Cortex of kidney (tissue), 1 donor: ENCODE measurements at places on chromosomes 6 and 20.

DNA sequence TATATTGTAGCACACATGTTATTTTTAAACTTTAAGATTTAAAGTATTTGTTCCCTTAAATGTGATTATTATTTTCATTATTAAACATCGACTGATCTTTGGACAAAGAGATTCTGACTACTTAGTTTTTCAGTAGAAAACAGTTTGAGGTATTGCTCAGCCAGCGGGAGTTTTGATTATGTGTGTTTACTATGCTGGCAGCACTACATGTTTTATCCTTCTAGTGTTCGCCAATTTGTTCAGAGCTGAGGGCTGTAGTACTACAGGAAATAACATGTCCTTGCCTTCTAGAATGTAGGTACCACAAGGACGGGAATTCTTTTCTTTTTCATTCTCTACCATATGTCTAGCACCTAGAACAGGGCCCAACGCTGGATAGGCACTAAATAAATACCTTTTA is 11.1 kb upstream of the LCA5 start:
- no peak for DNase-seq

DNA sequence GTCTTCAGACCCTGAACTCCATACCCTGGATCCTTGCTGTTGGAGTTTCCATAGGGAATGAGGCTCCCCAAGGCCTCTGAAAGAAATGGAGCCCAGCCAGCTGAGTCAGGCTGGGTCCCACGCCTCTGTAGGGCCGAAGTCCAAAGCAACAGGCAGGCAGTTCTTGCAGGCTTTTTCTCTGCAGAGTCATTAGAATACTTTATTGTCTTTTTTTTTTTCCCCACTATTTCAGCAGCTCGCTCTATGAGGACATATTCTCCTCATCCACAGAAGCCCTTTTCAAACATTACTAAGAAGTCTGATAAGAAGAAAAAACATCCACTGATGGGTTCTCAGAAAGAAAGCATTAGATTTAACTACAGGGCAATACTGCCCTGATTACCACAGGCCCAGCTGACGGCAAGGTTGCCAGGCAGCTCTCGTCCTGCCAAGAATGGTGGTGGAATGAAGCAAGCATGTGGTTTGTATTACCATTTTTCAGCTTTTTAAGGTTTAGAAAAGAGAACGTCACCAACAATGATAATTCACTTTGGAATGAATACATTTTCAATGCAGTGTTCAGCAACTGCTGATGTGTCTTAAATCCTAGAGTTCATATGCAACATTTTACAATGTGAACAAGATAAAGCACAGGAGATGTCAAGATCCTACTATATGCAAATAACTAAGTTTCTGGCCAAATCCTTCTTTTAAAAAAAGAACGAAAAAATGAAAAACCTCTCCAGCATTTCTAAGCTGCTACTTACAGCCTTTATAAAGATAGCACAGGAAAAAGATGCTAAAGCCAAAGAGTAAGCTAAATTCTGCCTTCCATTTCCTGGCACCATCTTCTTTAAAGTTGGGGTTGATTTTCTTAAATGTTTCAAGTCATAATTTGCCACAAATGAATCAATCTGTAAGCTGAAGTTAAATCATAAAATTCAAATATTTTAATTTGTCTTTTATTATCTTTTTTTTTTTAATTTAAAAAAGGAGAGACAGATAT is 223.6 kb upstream of the CITED2 start:
- no peak for DNase-seq

DNA sequence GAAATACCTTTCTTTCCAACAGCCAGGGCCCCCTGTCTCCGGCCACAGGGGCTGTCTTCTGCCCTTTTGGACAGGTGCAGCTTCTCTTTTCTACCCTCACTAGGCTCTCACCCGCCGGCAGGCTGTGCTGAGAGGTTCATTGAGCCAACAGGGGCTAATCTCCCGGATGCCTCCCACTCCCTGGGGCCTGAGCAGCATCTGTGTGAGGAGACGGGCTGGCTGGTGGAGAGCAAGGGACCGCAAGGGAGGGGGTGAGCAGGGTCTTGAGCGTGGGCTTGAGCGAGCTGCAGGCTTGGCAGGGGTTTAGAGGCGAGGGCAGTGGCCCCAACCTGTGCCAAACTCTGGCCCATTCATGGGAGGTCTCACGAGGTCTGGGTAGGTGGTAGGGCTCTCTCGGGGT is 56.5 kb upstream of the CST7 start:
- no peak for DNase-seq

GRCh38 chr6:70234561-70235236 is 68.2 kb downstream of the COL9A1 start:
- DNase-seq = no peak

- DNase-seq = no peak
Measured at GRCh38 chr6:155317186-155317585, 2.9 kb upstream of the TFB1M start.

- DNase-seq = no peak
Measured at GRCh38 chr6:131951576-131952230, 531 bp upstream of the CCN2 start.

- no peak for DNase-seq
Measured at GRCh38 chr6:15530411-15530810, 132.4 kb downstream of the DTNBP1 start.

- no peak for DNase-seq
Measured at GRCh38 chr6:152941746-152942145, 41.1 kb downstream of the FBXO5 start.

- DNase-seq = no peak
Measured at GRCh38 chr6:135832166-135832565, 19.3 kb upstream of the PDE7B start.

GRCh38 chr6:2581011-2581410 is 169.7 kb downstream of the MYLK4 start:
- DNase-seq = no peak

DNA sequence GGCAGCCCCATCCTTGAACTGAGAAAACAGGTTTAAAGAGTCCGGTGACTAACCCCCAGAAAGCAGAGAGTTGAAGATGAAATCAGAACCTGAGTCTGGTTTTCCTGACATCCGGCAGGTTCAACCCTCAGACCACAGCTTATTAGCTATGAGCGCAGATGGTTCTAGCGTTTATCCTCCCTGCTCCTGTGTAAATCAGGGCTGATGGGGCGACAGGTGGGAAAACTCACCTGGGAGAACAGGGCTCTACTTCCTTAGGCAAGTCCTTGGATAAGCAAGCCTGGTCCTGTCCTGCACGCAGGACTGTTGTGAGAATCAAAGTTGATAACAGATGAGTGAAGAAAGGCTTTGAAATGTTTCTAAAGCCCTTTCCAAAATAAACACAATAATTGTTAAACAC is 31.4 kb downstream of the GHRH start:
- DNase-seq = no peak

DNA sequence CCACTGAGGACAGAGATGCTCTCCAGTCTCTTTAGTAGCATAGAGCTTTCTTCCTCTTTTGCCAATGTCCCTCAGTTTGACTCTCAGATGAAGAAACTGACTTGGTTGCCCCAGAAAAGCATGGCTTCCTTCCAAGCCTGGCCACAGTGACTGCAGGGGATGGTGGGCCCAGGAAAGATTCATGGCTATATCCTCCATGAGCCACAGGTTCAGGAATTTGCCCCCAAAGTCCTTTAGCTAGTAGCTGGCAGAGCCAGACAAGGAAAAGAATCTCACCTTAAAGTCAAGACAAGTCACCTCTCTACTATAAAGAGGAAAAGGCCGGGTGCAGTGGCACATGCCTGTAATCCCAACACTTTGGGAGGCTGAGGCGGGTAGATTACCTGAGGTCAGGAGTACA is 43.4 kb downstream of the TRAM2 start:
- no peak for DNase-seq

DNA sequence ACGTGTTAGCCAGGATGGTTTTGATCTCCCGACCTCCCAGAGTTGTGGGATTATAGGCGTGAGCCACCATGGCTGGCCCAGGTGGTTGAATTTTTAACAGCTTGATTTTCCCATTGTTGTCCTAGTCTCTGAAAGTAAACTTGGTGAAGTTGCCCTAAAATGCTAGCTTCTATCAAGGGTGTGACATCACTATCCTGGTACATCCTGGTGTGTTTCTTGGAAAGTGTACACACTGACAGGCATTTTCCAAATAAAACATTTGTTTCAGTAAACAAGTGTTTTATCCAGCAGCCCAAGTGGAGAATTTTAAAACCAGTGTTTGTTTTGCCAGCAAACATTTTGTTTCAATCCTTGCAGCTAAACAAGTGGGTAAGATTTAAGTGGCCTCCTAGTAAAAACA is 40.5 kb upstream of the RREB1 start:
- no peak for DNase-seq

DNA sequence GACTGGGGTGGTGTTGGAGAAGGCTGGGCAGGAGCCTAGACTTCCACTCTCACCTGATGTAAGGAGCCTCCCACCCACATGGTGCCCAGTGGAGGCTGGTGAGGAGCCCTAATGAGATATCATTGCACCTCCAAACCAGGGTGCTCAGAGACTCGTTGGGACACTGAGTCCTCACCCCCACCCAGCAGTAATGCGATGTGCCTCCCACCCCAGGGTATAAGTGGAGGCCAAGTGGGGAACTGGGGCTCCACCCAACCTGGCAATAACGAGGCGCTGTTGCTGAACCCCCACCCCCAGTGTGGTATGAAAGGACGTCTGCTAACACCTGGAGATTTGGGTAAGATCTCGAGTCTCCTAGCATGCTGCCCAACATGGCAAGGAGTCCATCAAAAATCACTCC is 510.2 kb downstream of the PREX1 start:
- DNase-seq = no peak

- no peak for DNase-seq
Measured at GRCh38 chr6:43973357-43973756, 153.9 kb downstream of the MRPL14 start.

- DNase-seq = no peak
Measured at GRCh38 chr6:43009124-43009523, 4.6 kb downstream of the MEA1 start.

GRCh38 chr6:372336-372911 is 19.1 kb upstream of the IRF4 start:
- DNase-seq = no peak

- no peak for DNase-seq
Measured at GRCh38 chr6:44002593-44003344, 124.5 kb downstream of the MRPL14 start.

- DNase-seq = no peak
Measured at GRCh38 chr6:36196113-36196879, at the start of gene BRPF3. BRPF3 (plus strand) TSS chr6:36196744; CDS start chr6:36200323, 3,579 bp downstream.

DNA sequence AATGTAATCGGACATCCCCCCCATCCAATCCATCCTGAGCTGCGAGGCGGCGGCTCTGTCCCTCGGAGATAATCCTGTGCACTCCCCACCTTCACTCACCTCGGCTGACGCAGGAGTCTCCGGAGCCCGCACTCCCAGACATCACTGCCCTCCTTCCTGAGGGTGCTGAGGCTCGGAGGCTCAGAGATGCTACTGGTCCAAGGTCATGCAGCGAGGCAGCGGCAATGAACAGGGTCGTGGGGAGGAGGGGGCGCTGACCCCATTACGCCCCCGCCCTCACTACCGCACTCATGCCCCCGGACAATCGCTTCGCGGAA is 485 bp downstream of the ADISSP start:
- no peak for DNase-seq

DNA sequence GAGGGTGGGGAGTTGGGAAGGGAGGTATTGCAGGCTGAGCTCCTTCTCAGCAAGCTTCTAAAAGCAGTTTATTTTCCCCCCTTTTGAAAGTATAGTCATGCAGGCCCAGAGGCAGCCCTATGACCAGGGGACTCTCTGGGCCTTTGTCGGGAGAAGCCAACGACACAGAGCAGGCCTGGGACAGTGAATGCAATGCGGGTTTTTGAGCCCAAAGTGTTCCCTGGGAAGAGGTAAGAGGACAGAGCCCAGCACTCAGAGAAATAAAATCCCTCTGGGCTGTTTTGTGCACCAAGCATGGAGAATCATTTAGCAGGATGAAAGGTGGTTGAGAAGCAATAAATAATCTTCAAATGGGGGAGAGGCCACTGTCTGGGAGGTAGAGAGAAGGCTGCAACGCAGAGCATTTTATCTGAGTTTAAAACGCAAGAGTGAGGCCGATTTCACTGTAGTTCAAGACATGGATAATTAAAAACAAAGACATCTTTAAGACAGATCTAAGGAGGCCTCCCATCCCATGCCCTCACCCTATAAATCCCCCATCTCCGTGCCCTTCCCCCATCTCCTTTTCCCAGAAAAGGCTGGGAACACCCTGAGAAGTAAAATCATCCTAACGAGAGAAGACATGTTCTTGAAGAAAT is 237.5 kb downstream of the CDC5L start:
- no peak for DNase-seq

GRCh38 chr20:24495266-24495665 is 25.8 kb downstream of the SYNDIG1 start:
- no peak for DNase-seq

- DNase-seq = no peak
Measured at GRCh38 chr6:3088968-3089367, 20.7 kb downstream of the RIPK1 start.

- no peak for DNase-seq
Measured at GRCh38 chr6:80439721-80440470, 333.4 kb downstream of the BCKDHB start.

- no peak for DNase-seq
Measured at GRCh38 chr6:118758946-118759345, 107.6 kb upstream of the CEP85L start.

- no peak for DNase-seq
Measured at GRCh38 chr6:44533421-44533820, 145.9 kb downstream of the CDC5L start.

DNA sequence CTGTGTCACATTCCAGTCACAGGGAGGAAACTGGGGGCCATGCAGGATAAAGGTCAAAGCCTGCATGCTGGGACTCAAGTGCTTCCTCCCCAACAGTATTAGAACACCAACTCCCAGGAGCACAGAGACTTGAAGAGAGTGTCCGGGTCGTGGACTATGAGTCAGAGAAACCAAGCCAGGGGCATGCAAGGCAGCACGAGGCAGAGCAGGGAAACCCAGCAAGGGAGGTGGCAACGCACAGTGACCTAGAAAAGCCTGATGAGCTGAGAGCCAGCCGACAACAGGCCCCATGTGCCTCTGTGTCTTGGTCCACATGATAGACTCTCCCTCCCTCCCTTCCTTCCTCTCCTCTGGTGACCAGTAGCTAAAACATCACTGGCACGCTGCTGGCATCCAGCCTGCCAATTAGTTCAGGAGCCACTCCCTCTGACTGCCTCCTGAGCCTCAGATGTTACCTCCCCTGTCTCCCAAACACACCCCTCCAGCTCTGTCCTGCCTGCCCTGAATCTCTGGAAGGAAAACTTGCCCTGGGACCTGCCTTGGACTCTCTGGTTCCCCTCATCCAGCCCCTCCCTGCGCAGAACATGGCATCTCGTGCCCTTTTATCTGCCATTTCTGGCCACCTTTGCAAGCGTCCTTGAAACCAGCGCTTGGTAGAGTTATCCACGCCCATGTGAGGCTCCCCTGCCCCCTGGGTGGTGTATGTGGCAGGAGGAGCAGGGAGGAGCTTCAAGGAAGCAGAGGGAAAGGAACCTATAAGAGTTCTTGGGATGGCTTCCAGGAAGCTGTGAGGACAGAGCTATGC is 16.2 kb upstream of the RNF39 start:
- DNase-seq = no peak

GRCh38 chr6:98487612-98488011 is 346.8 kb upstream of the POU3F2 start:
- DNase-seq = no peak
